ENCODE measurements at places on chromosomes 12 and 14. TPM values are rescaled to one million over a fixed set of nuclear protein-coding genes. Genes with fewer than 3 reads are reported as not detected.

RAB35 gene
- total RNA-seq = 57.1 TPM

TCL1A gene
- 0.75 TPM for total RNA-seq

GALNT6 gene
- total RNA-seq = 31.0 TPM

FAM222A gene
- 1.1 TPM for total RNA-seq

GPR135 gene
- 2.4 TPM for total RNA-seq

PRKD1 gene
- not detected for total RNA-seq

VASH1 gene
- total RNA-seq = 7.0 TPM

LRRK2 gene
- 0.64 TPM for total RNA-seq

ALDH2 gene
- total RNA-seq = 1.9 TPM

DNA sequence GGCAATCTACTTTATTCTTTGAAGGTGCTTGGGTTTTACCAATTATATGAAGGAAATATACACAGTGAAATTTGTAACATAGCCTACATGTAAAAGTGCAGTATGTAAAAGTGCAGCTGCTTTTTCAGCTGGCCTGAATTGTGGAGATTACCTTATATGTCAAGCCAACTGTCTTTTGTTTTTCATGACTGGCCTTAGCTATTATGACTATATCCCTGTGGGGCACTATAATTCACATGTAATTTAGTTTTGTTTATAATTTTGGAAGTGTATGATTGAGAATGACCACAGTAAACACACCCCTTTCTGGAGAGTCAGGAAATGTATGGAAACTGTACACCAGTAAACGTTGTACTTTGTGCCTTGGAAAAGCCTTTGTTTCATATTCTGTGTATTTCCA is 435.0 kb upstream of the STXBP6 start:
- DNase-seq = no peak

GRCh38 chr14:57988445-57988844 is 122.6 kb upstream of the SLC35F4 start:
- DNase-seq = no peak

GRCh38 chr12:30108666-30109065 is 324.9 kb upstream of the TMTC1 start:
- no peak for DNase-seq

GRCh38 chr12:83985084-83985483 is 927.5 kb downstream of the SLC6A15 start:
- no peak for DNase-seq

GRCh38 chr12:64706857-64707256 is 52.3 kb downstream of the GNS start:
- no peak for DNase-seq

DNA sequence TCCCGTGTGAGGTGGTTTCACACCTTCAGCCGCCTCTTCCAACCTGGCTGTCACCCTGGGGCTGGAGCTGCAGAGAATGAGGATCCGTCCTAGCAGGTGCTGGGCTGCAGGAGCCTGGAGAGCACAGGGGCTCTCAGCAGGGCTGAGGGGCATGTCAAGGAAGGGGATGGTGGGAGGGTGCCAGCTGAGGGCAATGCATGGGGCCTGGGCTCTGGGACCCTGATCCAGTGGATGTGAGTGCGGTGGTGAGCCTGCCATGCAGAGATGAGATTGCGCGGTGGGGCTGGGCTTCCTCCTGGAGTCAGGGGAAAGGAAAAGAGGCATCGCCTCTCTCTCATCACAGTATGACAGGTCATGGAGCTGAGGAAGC is 31.5 kb downstream of the ANAPC7 start:
- no peak for DNase-seq

DNA sequence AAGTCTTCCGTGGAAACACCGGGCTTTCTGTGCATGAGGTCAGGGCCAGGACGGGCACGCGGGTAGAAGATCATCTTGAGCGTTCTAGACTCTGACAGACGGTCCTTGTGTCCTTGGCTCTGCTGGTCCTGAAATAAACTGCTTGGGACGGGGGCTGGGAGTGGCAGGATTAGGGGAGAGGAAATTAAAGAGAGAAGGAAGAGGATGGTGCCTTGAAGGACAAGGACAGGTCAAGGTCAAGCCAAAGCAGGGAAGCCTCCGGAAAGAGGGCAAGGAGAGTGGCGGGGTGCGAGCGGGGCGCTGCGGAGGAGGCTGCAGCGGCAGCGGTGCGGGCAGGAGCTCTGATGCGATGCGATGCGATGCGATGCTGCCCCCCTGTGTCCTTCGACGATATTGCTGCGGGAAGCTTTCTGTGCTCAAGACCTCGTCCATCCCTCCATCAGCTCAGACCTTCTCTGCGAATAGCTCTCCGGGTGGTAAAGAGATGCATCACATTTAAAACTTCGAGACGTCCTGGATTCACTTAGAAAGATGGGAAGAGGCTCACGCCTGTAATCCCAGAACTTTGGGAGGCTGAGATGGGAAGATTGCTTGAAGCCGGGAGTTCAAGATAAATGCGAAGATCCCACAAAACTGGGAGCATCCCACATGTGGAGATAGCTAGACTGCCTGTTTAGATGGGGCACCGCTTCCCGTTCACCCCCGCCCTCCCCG is 110.1 kb upstream of the TMEM132D start:
- peak; percentile 65 for DNase-seq

DNA sequence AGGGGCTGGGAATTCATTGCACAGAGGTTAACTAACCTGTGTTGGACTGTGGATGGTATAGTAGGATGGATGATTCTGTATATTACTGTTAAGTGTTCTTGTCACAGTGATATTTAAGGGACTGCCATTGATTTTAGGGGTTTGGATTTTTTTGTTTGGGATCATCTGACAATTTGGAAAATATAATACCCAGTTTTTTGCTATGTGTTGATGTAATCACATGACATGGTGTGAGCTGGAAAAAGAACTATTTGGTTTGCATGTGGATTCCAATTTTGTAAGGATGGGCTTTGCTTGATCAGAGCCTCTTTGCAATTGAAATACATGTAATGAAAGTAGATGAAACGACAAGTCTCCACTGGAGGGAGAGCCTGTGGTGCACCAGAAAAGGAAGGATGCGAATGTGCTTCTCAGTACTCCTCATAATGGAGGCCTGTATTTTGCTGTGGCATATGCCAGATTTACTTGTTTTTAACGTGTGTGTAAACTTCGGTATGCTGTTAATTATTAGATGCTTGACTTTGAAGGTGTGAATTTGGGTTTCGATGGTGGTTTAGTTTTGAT is 2.7 kb downstream of the DYRK2 start:
- DNase-seq = no peak

DNA sequence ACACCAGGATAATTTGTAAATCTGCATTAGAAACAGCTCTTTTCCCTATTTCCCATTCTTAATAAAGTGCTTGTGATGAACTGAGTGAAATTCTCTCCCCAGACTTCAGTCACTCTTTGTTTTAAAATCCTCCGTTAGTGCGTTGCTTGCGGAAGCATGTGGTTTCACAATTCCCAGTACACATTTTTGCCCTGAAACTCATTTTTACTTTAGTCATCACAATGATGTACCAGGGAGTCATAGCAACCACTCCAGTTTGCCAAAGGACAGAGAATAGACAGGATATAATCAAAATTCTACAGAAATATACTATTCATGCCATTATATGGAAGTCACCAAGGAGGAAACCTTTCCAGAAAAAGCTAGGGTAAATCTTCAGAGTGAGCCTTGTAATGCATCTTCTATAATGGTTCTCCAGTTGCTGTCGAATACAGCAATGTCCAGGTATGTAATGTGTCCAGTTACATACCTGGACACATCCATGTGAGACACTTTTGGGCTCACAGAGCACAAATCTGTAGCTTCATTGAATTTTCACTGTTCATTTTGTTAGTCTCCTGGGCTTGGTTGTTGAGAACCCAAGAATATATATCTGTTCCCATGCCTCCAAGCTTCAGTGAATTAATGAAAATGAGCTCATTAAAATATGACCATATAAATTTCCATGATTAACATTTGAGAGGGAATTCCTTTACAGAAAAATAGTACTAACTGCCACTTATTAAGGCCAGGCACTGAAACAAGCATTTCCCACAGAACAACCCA is 57.8 kb downstream of the GPR135 start:
- no peak for DNase-seq

DNA sequence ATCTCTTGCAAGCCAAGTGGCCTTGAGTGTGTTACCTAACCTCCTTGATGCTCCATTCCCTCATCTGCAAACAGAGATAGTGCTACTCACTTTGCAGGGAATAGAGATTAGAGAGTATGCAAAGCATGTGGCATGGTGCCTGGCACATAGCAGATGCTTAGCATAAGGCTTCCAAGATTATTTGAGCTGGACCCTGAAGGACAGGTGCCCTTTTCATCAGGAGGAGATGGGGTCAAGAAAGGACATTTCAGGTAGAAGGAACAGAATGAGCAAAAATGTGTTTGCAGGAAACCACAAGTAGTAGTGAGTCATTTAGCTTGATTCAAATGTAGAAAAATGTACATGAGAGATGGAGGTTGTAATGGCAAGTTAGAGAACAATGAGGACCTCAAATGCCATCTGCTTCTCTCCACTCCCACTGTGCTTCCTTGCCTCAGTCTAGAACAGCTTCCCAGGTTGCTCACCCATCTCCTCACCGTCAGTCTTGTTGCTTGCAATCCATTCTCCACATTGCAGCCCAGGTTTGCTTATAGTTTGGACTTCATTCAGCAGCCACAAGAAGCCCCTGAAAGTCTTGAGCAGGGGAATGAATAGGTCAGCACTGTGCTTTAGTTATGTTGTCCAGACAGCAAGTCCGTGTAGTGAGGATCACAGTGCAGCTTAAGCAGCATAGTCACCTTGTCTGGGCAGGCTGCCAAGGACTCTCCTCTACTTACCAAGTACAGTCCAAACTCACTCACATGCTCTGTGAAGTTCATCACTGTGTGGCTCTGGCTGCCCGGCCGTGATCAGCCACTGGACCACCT is 536.3 kb upstream of the CCDC196 start:
- DNase-seq = no peak

DNA sequence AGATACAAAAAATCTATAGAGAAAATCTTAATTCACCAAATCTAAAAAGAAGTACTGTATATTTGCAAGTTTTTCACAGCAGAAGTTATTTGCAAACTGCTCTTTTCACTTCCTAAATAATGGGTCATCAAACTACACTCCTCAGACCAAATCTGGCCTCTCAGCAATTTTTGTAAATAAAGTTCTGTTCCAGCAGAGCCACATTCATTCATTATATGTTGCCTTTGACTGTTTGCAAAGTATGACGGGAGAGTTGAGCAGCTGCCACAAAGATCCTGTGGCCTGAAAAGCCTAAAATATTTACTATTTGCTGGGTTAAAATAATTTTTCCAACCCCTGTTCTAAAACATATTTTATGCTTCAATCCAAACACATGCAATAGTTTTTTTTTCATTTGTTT is 1222.3 kb upstream of the SEL1L start:
- DNase-seq = no peak

- DNase-seq = no peak
Measured at GRCh38 chr14:105214324-105214915, 33.3 kb upstream of the NUDT14 start.

- DNase-seq = no peak
Measured at GRCh38 chr14:62015243-62015642, 253.0 kb downstream of the SNAPC1 start.

GRCh38 chr12:1395421-1395955 is 198.9 kb downstream of the FBXL14 start:
- no peak for DNase-seq

DNA sequence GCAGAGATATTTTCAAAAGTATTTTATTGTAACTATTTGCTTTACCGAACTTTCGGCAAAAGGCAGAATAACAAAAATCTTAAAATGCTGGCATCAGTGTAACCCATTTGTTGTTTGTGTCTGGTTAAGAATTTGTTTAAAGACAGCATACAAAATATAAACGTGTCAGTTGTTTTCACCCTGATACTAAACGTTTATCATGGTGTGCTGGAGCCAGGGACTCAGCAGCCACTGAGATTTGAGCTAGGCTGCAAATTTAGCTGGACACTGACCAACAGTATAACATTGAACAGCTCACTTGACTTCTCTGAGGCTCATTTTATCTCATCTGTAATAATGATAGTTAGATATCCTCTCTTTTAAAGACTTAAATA is 183.7 kb downstream of the TMTC3 start:
- no peak for DNase-seq

DNA sequence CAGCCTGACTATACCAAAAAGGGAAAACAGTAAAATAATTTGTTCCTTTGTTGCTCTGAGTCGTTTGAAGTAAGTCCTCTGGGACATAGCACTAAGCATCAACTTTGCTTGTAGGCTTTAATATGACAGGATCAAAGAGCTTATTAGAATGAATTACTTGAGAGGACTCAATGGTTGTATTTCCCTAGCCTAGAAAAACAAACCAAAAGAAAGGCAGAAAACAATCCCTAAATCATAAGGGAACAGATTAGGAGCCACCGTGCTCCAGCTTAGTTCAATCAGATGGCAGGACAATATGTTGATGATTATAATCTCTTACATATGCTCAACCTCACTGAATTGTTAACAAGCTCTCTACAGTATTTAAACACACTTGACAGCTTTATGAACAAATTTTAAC is 988.4 kb downstream of the FLRT2 start:
- no peak for DNase-seq

- no peak for DNase-seq
Measured at GRCh38 chr12:63753743-63754142, 26.0 kb upstream of the RXYLT1 start.

DNA sequence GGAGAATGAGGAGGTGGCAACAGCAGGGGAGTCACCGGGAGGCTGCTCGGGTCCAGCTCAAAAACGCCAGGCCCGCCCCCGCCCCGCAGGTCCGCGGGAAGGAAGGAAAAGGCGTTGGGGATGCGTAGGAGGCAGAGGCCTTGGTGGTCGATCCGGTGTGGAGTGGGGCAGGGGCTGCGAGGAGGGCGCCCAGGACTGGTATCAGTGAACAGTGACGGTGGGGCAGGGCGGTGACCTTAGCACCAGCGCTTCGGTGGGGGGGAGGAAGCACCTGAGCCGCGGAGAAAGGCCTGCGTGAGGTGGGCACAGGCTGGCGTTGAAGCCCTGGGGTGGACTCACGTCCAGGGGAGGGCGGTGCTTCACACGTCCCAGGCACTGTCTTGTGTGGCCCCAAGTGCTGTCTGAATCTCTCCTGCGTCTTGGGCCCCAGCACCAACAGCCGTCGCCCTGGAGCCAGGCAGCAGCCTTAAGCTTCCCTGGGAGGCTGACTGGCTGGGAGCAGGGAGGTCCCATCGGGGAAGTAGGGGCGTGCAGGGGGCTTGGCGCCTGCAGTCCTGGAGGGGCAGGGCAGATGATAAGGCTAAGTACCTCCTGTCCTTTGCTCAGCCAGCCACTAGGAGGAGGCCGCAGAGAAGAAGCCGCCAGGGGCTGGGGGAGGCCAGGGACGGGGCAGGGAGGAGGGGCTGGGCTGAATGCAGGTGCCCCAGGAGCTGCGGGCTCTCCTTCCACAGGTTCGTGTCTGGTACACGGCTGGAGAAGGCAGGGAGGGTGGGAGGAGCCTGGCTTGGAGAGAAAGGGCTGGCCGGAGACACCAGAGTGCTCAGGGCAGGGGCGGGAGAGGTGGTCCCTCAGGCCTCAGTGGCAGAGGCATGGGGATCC is 26.5 kb downstream of the ZBTB42 start:
- DNase-seq = peak; percentile 58

- DNase-seq = peak; percentile 77
Measured at GRCh38 chr14:92651106-92651757, 97.2 kb downstream of the LGMN start.

DNA sequence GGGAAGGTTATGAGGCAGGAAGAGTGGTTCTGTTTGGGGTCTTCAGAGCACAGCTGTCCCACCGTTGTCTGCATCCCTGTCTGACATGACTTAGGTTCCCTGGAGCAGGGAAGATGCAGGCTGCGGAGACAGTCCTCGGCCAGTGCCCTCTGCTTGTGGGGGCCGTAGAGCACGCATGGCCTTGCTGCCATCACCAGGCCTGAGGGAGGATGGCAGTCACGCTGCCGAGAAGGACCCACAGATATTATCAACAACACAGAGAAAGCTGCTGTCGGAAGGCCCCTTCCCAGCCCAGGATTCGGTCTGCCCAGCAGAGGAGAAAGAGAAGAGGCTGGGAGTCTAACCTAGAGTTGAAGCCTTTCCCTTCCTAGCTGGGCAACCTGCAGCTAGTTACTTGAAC is 35.0 kb downstream of the ERH start:
- no peak for DNase-seq
